ENCODE measurements at places on chromosomes 1 and 21.

- DNase-seq: peak; percentile 63
Measured at GRCh38 chr1:188988589-188988988, 1489.1 kb downstream of the BRINP3 start.

GRCh38 chr1:171973421-171973820 lies 132.1 kb downstream of the DNM3 start:
- DNase-seq: no peak

- DNase-seq: peak; percentile 41
Measured at GRCh38 chr1:181324797-181325616, 158.3 kb upstream of the CACNA1E start.

GRCh38 chr21:45124596-45124995 lies 50.2 kb downstream of the ADARB1 start:
- DNase-seq: no peak

Data from RKO (cell line).